Stimulated activated CD4-positive, alpha-beta T cell treated with anti-CD3 and anti-CD28 coated beads, TNF-alpha, amount 100 ng/mL, for 1 hour (primary cell): ENCODE measurements at places on chromosomes 16 and 17.

GRCh38 chr17:80848449-80849102 is 143.1 kb upstream of the CHMP6 start:
- DNase-seq: no peak

DNA sequence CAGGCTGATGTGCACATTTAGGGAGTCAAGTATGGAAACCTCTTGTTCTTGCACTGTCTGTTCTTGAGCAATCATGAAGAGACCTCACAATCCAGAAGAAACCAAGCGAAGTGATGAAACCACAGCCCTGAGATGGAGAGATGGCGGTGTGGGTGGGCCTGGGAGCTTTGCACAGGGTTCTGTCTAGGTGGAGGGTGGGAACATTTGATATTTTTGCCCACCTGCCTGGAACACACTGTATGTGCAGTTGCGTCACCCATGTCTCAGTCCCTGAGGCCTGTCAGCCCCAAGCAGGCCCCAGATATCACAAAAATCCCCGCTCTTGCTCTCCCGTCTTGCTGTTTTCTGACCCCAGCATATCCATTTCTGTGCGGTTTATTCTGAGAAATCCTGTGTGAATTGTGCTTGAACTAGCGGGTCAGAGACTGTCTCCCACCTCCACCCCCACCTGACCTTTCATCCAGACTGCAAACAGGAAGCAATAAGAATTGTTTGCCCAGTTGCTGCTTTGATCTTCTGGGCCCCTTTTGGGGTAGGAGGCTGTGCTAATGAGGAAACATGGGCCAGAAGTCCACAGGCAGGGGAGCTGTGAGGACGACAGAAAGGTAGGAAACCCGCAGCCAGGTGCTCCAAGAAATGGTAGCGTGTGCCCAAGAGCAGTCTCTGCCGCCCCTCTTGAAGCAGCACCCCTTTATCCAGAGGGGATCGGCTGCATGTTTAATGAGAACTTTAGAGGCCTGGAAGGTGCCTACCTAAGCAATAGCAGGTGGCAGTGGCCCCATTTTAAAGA is 183.8 kb downstream of the CCDC182 start:
- DNase-seq: no peak

- no peak for DNase-seq
These were observed 2.9 kb downstream of the KRT39 start for GRCh38 chr17:40963838-40964237.

- no peak for DNase-seq
These were observed 339.9 kb downstream of the SOX9 start for GRCh38 chr17:72460711-72461110.

DNA sequence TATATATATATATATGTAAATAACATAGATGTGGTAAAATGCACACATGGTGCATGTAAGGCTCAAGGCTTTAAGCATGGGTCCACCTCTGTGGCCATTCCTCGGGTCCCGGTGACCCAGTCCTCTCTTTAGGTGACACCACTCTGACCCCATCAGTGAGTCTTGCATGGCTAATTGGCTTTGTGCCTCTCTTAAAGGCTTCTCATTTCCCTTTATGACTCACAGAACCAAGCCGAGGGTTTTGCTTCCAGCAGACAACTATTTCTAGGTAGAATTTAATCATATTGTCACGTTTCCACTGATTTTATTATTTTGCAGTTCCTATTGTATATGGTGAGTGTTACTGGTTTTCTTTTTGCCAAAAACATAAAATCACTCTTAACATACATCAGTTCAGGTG is 59.7 kb downstream of the PLCG2 start:
- no peak for DNase-seq

GRCh38 chr16:49158029-49158642 is 123.5 kb downstream of the CBLN1 start:
- no peak for DNase-seq

DNA sequence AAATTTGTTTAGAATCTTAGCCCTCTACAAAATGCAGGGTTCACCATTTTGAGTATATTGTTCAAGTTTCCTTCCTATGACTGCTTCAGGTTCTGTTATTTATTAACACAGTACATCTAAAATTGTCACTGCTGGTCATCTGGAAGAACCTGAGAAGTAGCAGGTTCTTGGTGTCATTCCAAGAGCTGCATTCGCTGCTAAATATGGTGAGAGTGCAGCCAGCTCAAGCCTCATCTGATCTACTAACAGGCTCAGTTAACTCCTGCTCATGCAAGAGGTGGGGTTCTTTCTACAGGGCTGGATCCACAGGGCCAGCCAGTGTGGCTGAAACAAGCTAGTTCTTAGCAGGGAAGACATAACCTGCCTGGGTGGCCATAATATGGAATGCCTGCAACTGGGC is 1946.1 kb downstream of the TP53TG3F start:
- DNase-seq: no peak

DNA sequence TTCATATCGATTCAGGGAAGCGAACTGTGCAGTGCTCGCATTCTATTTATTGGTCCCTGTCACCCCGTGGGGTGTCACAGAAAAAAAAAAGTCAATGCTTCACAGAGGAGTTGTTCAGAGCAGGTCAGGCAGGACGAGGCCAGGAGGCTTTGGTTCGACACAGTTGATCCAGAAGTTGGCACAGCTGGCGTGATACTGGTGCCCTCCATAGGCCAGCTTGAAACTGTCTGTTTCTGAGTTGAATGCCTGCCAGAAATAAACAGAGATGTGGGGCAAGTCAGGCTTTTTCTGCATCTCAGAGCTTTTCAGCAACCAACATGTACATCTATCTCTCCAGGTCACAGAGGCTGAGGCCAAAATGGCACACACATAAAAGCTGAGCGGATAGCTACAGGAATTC is 29.1 kb downstream of the DUSP14 start:
- no peak for DNase-seq

DNA sequence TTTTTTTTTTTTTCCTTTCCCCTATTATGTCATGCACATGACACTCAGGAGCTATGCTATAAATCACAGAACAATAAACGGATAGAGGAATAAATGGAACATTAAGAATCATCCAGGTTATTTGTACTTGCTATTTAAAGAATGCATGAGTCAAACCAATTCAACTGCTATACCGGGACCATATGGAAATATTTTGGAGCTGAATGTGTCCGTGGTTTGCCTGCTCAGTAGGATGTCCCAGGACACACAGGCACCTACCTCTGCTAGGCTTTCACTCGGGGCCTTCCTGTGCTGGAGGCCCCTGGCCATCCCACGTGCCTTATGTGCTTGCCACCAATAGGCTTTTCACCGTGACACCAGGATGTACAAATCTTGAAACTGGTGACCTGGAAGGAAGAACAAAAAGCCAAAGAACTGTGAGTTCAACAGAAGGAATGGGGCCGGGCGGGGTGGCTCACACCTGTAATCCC is 15.3 kb upstream of the SEC14L1 start:
- no peak for DNase-seq

GRCh38 chr17:75500419-75501216 is 14.7 kb downstream of the CASKIN2 start:
- DNase-seq: no peak

- DNase-seq: no peak
These were observed 862 bp downstream of the DCAKD start for GRCh38 chr17:45050481-45051059.
